HFFc6 (cell line): ENCODE measurements at places on chromosomes 4 and X. TPM values are rescaled to one million over a fixed set of nuclear protein-coding genes. Genes with fewer than 3 reads are reported as not detected.
A peak's percentile ranks its signal among the peaks of the same experiment; 100 is the strongest.

STOX2 gene
- not detected in 2 replicates for total RNA-seq

DNA sequence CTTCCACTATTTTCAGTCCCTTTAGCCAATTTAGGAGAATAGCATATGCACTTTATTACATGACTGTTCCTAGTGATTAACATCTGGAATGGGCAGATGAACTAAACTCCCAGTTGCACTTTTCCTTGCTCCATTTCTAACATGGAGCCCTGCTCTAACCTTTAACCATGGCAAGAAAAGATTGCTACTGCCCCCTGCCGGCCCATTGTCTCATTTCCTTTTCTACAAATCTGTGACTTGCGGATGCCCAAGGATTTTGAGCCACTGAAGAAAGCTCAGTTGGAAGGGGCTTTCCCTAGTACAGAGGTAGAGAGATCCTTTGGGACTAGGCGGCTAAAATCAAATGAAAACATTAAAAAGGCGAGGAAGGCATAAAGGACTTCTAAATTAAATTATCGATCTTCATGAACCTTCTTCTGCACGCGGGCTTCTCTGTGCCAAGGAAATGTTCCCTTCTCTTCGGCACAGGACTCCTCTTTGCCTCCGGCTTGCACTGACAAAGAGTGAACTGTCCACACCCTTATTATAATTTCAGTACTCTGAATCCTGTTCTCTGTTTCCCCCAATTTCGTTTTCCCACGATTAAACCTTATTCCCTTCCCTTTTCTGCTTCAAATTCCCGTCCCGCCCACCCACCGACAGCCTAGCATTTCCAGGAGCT is 577 bp upstream of the GLRA2 start:
- DNase-seq = peak; percentile 42

PAQR3 gene
- total RNA-seq = 18.7 to 22.0 TPM (median 20.5 TPM) in 3 replicates

DNA sequence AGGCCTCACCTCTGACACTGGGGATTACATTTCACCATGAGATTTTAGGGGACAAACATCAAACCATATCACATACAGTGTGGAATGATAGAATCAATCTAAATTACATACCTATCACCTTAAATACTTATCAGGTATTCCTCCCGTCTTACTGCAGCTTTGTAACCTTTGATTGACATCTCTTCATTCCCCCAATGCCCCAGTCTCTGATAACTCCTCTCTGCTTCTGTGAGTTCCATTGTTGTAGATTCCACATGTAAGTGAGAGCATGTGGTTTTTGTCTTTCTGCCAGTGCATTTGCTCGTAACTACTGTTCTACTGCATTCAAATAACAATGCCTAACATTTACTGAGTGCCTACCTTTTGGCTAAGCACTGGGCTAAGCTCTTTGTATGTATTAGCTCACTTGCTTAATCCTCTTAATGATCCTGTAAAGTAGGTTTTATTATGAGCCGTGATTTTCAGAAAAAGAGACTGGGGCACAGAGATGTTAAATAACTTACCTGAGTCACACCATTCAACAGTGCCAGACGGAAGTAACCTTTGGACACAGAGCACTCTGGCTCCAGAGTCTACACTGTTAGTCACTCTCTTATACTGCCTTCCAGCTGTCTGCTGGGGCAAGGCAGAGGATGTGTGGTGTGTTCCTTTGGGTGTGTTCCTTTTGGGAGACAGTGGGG is 63.7 kb upstream of the ESX1 start:
- DNase-seq = peak; percentile 35

GRCh38 chr4:70606459-70606858 is 14.4 kb downstream of the AMBN start:
- DNase-seq = no peak

CORIN gene
- 0.45 to 1.0 TPM (median 0.81 TPM) in 3 replicates for total RNA-seq

- DNase-seq = no peak
These were observed 28.5 kb downstream of the UTP14A start for GRCh38 chrX:129934461-129934860.

GRCh38 chr4:82785611-82786400 is 12.8 kb downstream of the SCD5 start:
- DNase-seq = peak; percentile 81

CCKAR gene
- not detected in 3 replicates for total RNA-seq

DNA sequence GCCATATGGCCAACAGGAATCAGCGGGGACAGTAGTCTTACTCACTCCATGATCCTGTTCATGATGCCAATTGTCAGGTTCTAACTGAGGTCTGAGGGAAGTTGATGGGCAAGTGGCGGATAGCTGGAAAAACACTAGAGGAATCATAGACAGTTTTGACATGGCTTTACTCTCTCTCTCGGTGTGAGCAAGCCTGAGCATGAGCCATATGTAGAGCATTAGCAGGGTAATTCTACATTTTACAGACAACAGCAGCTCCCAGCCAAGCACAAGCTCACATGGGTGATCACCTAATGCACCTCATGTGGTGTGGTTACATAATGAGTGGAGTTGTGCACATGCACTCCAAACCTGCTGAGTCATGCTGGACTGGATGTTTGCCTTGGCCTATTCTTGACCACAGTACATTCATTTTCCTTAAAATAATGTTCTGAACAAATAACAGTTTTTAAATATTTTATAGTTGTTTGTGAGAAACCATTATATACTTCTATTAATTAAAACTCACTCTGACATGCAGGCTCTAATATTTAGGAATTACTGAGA is 429.2 kb downstream of the GPAT3 start:
- DNase-seq = peak; percentile 35

GRCh38 chrX:49192722-49193328 is 6.7 kb upstream of the PRICKLE3 start:
- no peak for DNase-seq

- no peak for DNase-seq
These were observed 124.5 kb downstream of the CFAP299 start for GRCh38 chr4:80459918-80460473.

DNA sequence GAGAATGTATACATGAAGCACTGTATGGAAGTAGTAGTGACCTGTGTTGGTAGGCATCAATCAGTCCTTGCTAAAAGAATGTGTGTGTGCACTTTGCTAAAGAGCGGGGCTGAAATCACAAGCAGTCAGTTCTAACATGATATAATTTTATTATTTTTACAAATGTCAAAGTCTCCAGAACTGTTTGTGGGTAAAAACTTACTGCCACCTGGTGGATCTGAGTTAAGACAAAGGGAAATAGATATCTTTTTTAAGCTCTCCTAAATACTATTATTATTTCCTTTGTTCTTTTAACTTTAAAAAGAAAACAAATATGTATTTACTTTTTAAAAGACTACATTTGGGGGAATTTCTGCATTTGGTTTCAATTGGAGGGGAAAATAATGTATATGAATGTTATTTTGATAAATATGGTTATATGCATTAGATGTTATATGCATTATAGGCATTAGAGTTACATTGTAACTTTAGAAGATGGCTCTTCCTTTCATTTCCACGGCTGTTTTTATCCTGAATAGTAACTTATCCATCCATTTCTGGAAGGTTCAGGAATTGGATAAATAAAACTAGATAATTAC is 7.8 kb upstream of the CLOCK start:
- DNase-seq = peak; percentile 57

DNA sequence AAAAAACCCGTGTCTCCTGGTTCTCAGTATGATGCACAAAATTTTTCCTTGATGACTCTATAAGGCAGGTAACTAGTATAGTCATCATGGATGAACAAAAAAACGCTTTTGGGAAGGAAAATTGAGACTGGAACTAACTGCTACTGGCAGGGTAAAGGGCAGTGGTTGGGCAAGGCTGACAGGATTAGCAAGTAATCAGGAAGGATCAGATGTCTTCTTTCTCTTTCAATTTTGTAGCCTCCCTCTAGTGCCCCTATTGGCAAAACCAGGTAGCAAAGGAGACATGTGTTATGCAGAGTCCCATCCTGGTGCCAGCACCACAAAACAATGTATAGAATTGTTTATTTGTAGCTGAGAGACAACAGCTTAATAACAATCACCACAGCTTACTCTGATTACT is 12.8 kb upstream of the SLITRK4 start:
- no peak for DNase-seq

GAGE12F gene
- total RNA-seq = not detected in 3 replicates

DNA sequence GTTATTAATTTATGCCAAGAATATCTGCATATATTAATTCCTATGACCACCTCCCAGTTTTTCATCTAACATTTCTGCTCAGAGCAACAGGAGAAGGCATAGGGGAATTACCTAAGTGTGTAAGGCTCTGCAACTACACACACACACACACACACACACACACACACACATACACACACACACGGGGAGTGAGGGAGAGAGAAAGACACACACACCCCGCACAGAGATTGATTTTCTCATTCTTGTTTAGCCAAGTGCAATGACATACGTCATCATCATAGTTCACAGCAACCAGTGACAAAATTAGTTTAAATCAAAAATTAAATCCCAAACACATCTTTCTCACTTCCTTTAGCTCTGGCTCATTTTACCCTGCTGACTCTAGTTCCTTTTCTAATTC is 203.1 kb downstream of the RBMX2 start:
- no peak for DNase-seq

DNA sequence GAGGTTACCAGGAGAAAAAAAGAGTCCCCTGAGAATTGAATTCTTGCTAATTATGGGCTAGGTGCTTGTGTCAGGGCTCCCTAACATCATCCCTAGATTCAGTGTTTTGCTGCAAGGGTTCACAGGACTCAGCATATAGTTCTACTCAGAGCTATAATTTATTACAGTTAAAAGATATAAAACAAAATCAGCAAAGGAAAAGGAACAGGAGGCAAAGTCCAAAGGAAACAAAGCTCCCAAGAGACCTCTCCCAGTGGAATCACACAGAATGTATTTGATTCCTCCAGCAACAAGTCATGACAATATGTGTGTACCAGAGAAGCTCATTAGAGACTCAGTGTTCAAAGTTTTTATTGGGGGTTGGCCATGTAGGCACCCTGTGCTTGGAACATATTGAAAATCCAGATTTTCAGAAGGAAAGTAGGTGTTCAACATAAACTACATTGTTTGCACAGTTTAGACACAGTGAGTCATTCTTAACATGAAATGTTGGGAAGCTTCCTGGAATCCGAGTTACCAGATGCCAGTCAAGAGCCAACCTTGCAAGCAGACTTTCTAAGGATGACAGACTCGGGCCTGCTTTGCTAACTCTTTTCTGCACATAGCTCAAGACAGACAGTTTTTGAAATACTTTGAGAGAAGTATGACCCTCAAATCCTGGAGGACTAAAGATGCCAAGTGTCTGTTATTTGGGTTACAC is 311.3 kb upstream of the EMCN start:
- peak; percentile 8 for DNase-seq

ADGRA3 gene
- 14.9 and 15.1 TPM in 2 replicates for total RNA-seq

RS1 gene
- not detected in 3 replicates for total RNA-seq

DNA sequence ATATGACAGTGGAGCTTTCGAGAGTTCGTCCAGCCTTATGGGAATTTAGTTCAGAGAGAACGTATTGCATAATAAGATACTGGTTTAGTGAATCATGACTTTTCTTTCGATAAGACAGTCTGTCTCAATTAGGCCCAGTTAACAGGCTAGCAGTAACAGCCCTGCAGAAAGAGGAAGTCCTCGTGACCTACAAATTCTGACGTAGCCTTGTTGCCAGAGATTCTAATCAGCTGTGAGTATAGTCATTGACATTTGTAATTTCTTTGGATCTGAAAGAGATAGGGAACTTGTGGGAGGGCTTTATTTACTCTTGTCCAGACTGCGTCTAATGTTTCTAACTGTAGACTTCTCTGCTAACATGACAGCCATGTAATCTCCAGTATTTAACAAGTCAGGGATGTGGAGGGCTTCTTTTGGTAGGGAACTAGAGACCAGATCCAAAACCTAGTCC is 15.8 kb downstream of the ART3 start:
- peak; percentile 98 for DNase-seq

MAGEB10 gene
- not detected in 3 replicates for total RNA-seq

- DNase-seq = peak; percentile 42
These were observed 78.6 kb downstream of the CAMK2D start for GRCh38 chr4:113682730-113683537.

PAGE5 gene
- 1.3 TPM in 1 of 3 replicates, not detected in the others for total RNA-seq

DNA sequence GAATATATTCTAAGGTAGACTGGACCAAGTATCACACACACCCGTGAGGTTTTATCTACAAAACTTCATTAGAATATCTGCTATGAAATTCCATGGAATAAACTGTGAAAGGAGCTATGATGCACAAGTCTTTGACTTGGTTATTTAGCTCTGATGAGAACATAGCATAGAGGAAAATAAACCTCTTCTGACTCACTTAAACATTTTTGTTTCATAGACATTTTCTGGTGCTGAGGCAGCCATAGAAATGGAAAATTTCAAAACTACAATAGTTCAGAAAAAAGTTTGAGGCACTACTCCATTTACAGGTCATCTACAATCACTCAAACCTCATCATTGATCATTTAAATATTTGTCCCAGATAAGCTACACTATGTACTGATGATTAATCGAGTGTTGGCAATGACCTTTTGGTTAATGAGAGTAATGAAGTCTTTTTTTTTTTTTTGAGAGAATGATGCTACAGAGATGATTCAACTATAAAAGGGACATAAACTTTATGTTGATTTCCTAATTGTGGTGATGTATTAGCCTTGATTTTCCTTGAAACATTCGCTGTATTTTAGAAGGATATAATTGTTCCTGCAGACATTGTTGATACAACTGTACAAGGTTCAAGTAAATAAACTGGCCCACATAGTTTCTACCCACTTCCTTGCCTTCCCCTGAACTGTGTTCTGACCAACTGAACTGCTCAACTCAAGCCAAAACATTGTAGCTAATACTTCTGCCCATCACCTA is 77.5 kb downstream of the AREG start:
- DNase-seq = peak; percentile 23

DNA sequence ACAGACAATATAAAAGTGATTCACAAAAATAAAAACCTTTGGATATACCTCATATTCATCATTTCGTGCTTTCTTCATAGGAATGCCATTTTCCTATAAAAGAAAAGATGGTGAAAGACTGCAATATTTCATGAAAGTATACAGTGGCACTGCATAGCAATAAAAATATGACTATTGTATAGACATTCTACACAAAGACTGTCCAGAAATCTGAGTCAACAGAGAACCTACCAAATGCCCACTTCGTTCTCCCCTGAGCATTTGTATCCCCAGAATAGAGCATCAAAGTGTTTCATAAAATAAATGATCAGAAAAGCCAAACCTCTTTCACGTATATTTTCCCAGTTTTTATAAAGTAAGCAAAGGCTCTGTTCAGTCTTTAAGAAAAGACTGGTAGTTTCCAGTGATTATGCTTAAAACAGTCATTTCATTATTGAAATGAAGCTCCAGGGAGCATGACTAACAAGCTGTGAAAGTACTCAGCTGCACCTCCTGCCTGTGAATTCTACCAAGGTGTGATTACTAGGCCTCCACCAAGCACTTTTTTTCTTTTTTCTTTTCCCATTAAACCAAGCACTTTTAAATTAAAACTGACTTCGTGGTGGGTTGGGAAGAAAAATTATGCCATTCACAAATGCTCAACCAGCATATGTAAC is 20.2 kb downstream of the PPA2 start:
- DNase-seq = no peak

SPATA18 gene
- total RNA-seq = 7.8 to 12.2 TPM (median 7.9 TPM) in 3 replicates

CTAG1B gene
- not detected in 3 replicates for total RNA-seq

UBA6 gene
- total RNA-seq = 86.5 to 114 TPM (median 90.9 TPM) in 3 replicates

DNA sequence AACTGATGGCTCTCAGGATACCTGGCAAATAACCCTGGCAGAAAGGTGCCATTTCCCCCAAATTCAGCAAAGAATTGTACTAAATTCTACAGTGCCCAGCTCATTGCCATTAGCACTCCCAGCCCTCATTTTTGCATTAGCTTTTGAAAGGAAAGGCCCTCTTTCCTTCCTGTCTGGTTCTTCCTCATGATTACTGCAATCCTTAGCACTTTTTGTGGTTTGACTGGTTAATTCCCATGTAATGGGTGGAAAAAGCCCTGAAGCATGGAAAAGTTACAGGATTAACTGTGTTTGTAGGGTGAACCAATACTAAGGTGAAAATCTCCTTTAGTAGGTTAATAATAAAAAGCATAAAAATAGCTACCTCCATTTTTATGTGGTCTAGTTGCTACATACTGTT is 139.5 kb downstream of the NPNT start:
- no peak for DNase-seq
